ENCODE measurements at places on chromosomes 12 and 14. TPM values are rescaled to one million over a fixed set of nuclear protein-coding genes. Genes with fewer than 3 reads are reported as not detected.

The ZNF705A gene
- total RNA-seq: not detected

The DMAC2L gene
- total RNA-seq: 25.4 TPM

DNA sequence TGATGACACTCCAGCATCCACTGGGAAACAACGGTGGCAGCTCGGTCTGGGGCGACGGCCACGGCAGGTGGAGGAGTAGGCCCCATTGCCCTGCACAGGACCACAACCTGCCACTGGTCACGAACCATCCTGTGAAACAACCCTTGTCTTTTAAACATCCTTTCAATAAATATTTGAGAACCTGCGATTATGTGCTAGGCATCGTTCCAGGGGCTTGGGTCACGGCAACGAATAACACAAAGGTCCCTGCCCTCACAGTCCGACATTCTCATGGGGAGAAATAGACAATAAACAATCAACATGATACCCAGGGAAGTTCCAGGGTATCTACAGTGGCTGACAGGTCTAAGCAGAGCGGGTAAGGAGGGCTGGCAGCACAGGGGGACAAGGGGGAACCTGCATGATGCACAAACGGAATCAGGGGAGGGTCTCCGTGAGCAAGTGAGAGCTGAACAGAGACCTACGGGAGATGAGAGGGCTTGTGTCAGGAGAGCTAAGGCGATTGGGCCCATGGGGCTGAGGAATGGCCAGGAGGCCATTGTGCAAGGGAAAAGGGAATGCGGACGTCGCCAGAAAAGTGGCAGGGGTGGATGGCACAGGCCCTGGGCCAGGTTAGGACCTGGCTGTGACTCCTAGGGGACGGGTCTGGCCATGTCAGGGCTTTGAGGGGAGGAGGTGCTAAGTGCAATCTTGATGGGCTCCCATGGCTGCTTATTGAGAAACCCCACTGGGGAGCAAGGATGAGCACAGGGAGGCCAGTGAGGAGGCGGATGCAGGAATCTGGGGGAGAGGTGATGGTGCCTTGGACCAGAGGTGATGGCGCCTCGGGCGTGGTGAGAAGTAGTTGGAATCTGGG lies 9.7 kb downstream of the SCARB1 start:
- no peak for DNase-seq

DNA sequence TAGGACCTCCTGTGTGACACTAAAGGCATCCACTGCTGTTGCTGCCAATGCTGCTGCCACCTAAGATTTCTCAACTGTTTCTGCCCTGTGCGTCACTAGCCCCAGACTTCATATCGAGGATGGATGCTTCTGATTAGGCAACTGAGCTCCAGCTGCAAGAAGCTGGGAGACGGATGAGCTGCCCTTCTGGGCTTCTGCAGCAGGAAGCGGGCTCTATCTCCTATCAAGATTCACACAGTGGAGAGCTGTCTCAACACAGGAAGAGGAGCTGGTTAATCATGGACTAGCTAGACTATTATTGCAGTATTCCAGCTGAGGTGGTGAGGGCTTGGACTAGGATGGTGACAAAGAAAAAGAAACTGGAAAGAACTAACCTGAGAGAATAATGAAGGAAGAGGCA lies 59.2 kb upstream of the PELI2 start:
- no peak for DNase-seq

The ACSS3 gene
- total RNA-seq: 18.2 TPM

GRCh38 chr12:49519574-49519936 lies 19.3 kb upstream of the KCNH3 start:
- no peak for DNase-seq

- no peak for DNase-seq
These were observed 29.1 kb downstream of the PAWR start for GRCh38 chr12:79661629-79662028.

DNA sequence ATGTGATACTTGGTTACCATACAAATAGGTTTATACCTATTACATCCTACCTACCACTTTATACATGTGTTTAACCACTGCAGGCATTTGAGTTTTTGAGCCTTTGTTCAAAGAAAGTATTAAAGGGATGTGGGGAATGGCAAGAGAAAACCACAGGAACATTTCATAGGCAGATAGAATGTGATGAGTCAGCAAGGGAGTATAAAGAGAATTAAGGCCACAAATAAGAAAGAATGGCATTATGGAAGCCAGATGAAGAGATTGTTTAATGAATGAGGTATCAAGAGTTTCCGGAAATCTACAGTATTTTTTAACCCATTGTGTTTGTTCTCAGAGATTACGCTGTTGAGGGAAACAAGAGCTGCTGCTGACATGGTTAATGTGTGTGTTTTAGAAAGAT lies 66.9 kb downstream of the METTL25 start:
- no peak for DNase-seq

- DNase-seq: no peak
These were observed 13.0 kb downstream of the MTA1 start for GRCh38 chr14:105432657-105433056.

DNA sequence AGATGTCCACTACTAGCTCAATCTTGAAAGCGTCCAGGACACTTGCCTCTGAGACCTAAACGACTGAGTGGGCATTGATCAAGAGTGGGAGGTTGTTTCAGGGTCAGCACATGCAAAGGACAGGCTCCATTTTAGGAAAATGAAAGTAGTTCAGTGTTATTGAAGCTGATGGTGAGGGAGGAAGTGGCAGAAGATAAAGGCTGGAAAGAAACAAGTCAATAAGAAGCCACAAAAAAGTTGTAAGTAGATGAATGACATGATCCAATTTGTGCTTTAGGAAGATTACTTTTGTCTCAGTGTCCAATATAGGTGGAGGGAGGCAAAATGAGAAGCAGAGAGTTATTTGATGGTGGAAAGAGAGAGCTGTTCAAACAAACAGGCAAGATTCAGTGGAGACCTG lies 22.0 kb downstream of the GPR65 start:
- no peak for DNase-seq

The DHRS2 gene
- not detected for total RNA-seq

GRCh38 chr12:105192624-105193225 lies 43.2 kb downstream of the APPL2 start:
- no peak for DNase-seq

DNA sequence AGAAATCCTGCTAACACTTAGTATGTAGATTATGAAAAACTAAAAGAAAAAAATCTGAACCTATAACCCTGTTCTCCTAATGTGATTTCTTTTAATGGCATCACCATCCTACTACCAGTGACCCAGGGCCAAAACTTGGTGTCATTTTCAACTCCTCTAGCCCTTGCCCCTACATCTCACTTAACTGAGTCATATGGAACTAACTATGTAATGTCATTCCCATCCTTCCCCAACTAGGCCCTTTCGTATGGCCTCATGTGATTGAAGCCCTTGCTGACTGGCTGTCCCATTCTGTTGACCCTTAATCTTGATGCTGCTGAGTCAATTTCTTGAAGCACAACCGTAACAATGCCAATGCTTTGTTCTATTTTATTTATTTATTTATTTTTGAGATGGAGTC lies 7.6 kb downstream of the DMAC2L start:
- no peak for DNase-seq

- DNase-seq: no peak
These were observed 83.0 kb upstream of the WSCD2 start for GRCh38 chr12:108046135-108046534.

DNA sequence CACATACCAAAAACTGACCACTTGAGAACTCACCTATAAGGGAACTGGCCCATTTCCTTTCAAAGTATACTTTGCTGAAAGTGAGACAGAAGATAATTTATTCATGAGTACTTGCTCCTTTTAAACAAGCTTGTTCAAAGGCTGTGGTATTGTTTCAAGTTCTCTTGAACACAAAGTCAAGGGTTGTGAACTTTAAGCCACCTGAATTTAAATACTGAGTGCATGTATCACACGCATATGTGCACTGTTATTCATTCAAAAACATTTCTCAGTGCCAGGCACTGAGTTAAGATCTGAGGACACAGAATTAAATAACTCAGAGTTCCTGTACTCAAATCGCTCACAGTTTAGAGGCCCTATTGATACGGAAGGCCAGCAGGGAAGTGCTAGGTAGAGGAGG lies 19.1 kb upstream of the LDHB start:
- DNase-seq: no peak

GRCh38 chr12:64229796-64230195 lies 7.7 kb upstream of the KICS2 start:
- no peak for DNase-seq

DNA sequence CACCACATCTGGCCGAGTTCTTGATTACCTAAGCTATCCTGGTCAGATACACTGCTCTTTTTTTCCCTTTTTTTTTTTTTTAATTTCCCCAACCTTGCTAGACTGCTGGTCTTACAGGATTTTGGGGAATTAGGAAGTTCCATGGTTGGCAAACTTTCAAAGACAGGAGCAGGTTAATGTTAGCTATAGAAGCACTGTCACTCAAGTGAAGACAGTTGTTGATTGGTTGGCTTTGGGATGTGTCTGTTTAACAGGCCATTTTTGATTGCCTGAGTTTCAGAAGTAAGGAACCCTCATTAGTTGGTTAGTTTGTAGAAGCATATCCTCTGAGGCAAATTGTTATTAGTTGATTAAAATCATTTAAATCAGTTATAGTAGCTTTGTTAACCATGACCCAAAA lies 36.8 kb downstream of the RAP1B start:
- no peak for DNase-seq

The SLC16A7 gene
- total RNA-seq: 35.2 TPM

- DNase-seq: no peak
These were observed 22.2 kb downstream of the CPSF2 start for GRCh38 chr14:92143962-92144361.

GRCh38 chr14:98947911-98948595 lies 323.9 kb downstream of the BCL11B start:
- DNase-seq: peak; percentile 48

DNA sequence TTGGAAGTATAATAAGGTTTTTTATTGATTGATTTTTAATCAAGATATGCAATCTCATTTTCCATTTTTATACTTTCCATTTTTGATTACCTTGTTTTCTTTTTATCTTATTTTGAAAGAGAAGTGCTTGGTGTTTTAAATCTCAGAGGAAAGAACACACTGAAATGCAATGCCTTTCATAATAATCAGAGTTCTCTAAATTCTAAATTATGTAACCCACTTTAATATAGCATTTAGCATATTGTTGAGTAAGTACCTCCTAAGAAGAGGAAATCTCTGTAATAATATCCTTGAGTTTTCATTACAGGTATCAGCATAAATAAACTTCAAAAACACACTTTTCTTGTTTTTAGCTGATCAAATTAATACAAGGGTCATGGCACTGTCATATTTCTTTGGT lies 96.9 kb downstream of the GTF2A1 start:
- no peak for DNase-seq

GRCh38 chr12:56991319-56992246 lies 14.8 kb downstream of the ZBTB39 start:
- DNase-seq: peak; percentile 78

The CLEC6A gene
- not detected for total RNA-seq

The EGLN3 gene
- total RNA-seq: 13.0 TPM

The KLRC1 gene
- not detected for total RNA-seq

The KRT86 gene
- total RNA-seq: not detected

- peak; percentile 46 for DNase-seq
These were observed 401.0 kb downstream of the TMEM121 start for GRCh38 chr14:105927096-105928060.

DNA sequence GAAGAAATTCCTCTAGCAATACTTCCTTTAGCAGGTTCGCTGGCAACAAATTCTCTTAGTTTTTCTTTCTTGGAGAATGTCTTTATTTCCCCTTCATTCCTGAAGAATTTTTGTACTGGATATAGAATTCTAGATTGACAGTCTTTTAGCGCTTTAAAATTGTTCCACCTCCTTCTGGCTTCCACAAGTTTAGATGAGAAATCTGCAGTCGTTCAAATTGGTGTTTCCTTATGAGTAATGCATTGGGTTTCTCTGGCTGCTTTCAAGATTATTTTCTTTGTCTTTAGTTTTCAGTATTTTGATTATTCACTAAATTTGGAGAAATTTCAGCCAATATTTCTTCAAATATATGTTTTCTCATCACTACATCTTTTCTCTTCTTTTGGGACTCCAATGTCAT lies 33.3 kb upstream of the FGF6 start:
- no peak for DNase-seq

DNA sequence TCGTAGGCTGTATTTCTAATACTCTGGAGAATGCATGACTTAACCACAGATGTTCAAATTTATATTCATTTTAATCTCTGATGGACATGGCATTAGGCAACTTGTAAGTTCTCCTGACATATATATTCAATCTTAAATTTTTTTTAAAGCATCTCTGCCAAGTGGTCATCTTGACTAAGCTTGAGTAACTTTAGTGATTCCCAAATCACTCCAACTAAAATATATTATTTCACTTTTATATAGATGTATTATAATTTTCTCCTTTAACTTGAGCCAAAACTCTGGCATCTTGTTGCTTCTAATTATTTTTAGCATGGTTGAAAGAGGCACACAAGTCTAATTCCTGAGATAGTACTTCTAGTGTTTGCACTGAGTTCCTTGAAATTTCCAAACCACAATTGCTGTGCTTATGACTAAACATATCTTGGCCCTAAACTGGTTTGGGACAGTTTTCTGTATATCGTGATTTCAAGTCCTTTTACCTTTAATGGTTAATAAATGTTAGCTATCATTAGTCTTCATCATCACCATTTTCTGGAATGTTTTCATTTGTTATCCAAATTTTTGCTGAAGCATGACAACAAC lies 8.4 kb downstream of the LRFN5 start:
- DNase-seq: no peak

DNA sequence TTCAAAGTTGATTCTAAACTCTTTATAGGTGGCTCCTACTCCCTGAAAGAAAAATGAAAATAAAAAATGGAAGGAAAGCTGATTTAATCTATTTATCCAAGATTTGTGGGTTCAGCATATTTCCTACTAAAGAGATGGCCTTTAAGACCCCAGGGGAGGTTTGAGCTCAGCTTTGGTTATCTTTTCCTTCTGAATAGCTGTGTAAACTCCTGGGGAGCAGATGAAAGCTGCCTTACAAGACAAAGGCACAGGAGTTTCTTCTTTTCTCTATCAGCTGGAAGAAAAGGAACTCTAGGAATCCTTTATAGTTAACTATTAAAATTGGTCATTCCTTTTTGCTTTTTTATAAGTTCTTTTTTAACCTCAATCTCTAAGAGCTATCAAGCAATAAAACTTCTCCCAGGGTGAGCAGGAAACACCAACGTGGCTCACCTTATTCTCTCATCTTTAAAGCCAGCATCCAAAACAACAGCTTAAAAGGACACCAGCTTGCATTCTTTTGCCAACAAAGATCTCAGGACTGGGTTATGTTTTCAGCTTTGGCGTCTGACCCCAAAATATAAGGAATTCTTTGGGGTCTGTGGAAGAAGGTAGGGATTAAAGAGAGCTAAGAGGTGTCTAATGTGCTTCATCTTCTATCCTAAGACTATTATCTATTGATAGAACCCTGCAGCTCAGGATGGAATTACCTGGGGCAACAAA lies 371.7 kb upstream of the KITLG start:
- DNase-seq: no peak

DNA sequence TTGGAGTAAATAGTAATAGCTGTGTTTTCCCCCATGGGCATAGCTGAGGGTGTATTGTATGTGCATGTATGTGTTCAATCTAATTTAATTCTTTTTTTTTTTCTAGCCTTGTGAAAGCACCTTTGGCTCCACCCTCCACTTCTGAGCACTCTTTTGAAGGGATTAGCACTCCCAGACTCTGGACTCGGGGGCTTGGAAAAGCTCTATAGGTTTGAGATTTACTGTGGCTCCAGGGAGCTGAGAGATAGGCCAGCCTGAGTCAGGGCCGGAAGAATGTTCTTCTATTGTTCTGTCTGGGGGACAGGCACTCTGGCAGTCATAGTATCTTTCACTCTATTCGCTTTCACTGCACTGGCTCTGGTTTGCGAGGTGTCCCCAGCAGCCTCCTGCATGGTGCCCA lies 540.0 kb upstream of the TBX3 start:
- no peak for DNase-seq
